CD4-positive, alpha-beta T cell (primary cell): ENCODE measurements at places on chromosomes 7 and 10. TPM values are rescaled to one million over a fixed set of nuclear protein-coding genes. Genes with fewer than 3 reads are reported as not detected.
A peak's percentile ranks its signal among the peaks of the same experiment; 100 is the strongest.

Gene SMO
- not detected for total RNA-seq

DNA sequence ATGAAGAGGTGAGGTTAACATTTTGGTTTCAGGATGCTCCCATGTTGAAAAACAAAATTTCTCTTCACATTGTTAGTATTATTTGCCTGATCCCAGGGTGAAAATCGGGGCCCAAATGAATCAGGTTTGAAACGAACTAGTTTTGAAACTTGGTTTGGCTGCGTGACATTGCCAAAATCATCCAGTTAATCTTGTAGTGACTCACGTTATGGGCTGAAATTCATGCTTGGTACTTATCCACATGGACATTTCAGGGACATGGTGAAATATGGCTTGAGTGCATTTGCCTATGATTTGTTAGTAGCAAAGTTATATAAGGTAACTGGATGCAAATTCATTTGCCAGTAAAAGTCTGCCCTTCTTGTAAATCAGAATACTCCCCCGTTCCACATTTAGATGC lies 97.3 kb downstream of the CFAP58 start:
- H3K4me1 ChIP-seq = no peaks in the 10 kb centered on the region
- no peak overlapping the region for H3K4me3 ChIP-seq
- H3K36me3 ChIP-seq = no peaks in the 10 kb centered on the region
- no peak overlapping the region for H3K27ac ChIP-seq

DNA sequence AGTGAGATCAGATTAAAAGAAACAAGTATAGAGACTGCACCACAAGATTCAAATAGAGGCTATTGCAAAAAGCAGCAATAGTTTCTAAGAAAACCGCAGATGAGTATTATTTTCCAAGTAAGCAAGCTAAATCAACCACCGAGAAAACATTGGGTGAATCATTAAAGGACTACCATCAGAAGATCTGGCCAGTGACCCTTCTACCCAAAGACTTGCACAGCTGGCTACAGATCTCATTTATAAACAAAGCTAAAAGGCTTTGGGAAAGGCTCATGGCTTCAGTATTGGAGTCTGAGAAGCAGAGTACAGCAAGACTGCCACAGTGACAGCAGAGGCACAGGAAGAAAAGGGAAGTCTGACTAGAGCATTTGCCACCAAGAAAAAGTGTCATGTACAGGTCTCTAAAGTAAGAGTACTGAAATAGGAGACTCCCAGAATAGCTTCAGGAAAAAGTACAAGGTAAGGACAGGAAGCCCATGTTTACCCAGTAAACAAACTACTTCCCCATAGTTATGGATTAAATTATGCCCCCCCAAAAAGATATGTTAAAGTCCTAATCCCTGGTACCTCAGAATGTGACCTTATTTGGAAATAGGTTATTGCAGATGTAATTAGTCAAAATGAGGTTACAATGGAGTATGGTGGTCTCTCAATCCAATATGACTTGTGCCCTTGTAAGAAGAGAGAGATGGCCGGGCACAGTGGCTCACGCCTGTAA lies 19.0 kb downstream of the STEAP1 start:
- H3K4me3 ChIP-seq = no peak overlapping the region
- no peaks in the 10 kb centered on the region for H3K27me3 ChIP-seq
- H3K36me3 ChIP-seq = no peaks in the 10 kb centered on the region
- H3K4me1 ChIP-seq = no peaks in the 10 kb centered on the region
- no peak for DNase-seq
- no peak overlapping the region for H3K27ac ChIP-seq

DNA sequence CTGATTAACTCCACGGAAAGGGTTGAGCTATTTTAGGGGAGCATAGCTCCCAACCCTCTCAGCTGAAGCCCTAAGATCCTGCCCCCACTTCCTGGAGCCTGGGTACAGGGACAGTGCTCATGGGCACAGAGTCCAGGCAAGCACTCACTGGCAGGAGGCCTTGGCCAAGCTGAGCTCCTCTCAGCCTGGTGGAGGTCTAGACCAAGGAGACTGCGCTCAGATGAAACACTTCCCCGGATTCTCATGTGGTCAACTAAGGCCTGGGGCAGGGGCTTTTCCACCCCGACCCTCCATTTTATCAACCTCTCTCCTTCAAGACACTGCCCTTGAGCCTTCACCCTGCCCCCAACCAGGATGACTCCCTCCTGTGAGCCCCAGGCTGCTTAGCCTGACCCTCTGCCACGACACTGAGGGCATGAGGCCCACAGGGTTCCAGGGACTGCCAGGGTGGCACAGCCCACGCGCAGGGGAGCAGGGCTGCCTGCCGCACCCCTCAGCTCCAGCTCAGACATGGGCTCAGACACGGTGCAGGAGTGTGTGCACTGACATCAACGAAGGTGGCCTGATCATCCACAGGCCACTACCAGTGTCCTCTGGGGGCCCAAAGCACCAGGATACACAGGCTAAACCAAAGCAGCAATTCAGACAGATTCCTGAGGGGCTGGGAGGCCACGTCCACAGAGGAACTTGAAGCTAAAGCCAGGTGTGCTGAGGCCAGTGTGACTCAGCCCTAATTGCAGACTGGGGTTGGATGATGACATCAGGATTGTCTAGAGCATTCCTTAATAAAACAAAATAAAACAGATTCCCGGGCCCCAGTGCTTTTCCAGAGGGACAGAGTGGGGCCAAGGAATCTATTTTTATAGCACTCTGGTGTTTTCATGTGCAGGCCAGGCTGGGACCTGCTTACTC lies 18.8 kb downstream of the CHAT start:
- DNase-seq = no peak
- no peaks in the 10 kb centered on the region for H3K36me3 ChIP-seq
- H3K4me3 ChIP-seq = no peak overlapping the region

GRCh38 chr10:47230482-47230881 lies 69.5 kb upstream of the GDF10 start:
- H3K27ac ChIP-seq = no peak overlapping the region
- H3K4me1 ChIP-seq = peaks cover 9% of the 10 kb centered on the region
- H3K4me3 ChIP-seq = no peak overlapping the region

Gene FBXO24
- 0.66 TPM for total RNA-seq

GRCh38 chr10:22016046-22016705 lies 12.6 kb upstream of the DNAJC1 start:
- no peaks in the 10 kb centered on the region for H3K27me3 ChIP-seq
- no peaks in the 10 kb centered on the region for H3K36me3 ChIP-seq
- DNase-seq = no peak
- no peak overlapping the region for H3K4me3 ChIP-seq

Gene OR2A42
- not detected for total RNA-seq

- H3K4me3 ChIP-seq = no peak overlapping the region
- no peaks in the 10 kb centered on the region for H3K27me3 ChIP-seq
- DNase-seq = peak; percentile 81
- H3K27ac ChIP-seq = no peak overlapping the region
- H3K36me3 ChIP-seq = no peaks in the 10 kb centered on the region
Measured at GRCh38 chr7:44587843-44588711, 6.0 kb upstream of the TMED4 start.

Gene HK1
- total RNA-seq = 45.6 TPM

DNA sequence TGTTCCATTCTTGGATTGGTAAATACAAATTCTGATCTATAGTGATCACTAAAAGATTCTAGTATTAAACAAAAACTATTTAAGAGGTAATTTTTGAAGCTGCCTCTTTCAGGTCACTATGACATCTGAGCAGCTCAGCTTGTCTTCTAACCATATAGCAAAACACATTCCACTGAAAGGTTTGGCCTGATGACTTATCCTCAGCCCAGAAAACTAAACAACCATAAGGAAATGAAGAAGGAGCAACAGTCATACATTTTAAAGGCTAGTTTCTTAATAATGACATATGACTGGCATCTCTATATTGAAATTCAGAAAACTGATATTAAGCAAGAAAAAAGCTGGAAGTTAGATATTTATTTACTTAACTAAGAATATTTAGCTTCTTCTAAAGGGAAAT lies 24.6 kb downstream of the NT5C2 start:
- H3K4me3 ChIP-seq = no peak overlapping the region
- H3K4me1 ChIP-seq = no peaks in the 10 kb centered on the region
- H3K36me3 ChIP-seq = peaks cover 42% of the 10 kb centered on the region
- no peak overlapping the region for H3K27ac ChIP-seq
